ENCODE measurements at places on chromosomes 12 and 14. TPM values are rescaled to one million over a fixed set of nuclear protein-coding genes. Genes with fewer than 3 reads are reported as not detected.

Gene OASL
- total RNA-seq: 27.4 TPM

Gene PLXNC1
- total RNA-seq: 0.15 TPM

Gene C12orf54
- total RNA-seq: not detected

Gene ABCD2
- total RNA-seq: not detected

Gene CLEC1B
- total RNA-seq: not detected

Gene PCK2
- total RNA-seq: 10.4 TPM

Gene VWF
- total RNA-seq: 531 TPM

Gene HELB
- total RNA-seq: 1.6 TPM

Gene GRIP1
- total RNA-seq: 0.32 TPM

Gene TMCC3
- 26.6 TPM for total RNA-seq

Gene FLRT2
- total RNA-seq: 3.3 TPM

Gene C1S
- total RNA-seq: 5.8 TPM

Gene ALKBH1
- 11.2 TPM for total RNA-seq

Gene CYP46A1
- total RNA-seq: under 0.01 TPM

Gene PRB3
- total RNA-seq: not detected

Gene TAS2R7
- total RNA-seq: not detected

Gene XRCC3
- 28.0 TPM for total RNA-seq

Gene DUSP6
- total RNA-seq: 503 TPM

Gene SRRM4
- total RNA-seq: not detected

Gene RNFT2
- 1.3 TPM for total RNA-seq

Gene NFATC4
- total RNA-seq: 21.8 TPM

Gene TUBA1B
- total RNA-seq: 1,994 TPM

Gene TMEM106C
- total RNA-seq: 164 TPM

Gene DNAH10
- total RNA-seq: under 0.01 TPM

Gene FOXN3
- total RNA-seq: 6.8 TPM

Gene LRTM2
- not detected for total RNA-seq

Gene ADAMTS20
- not detected for total RNA-seq

Gene CTSG
- total RNA-seq: not detected

Gene PARPBP
- total RNA-seq: 23.4 TPM

Gene TDP1
- total RNA-seq: 44.8 TPM

Gene ACVRL1
- 1,206 TPM for total RNA-seq

Gene TRMT5
- 17.8 TPM for total RNA-seq

Gene RNASE4
- 4.1 TPM for total RNA-seq

Gene RNASE1
- 33.5 TPM for total RNA-seq
